NCI-H526 treated with DMSO at 0.1 percent for 48 hours (cell line): ENCODE measurements at places on chromosomes 5 and 9.

DNA sequence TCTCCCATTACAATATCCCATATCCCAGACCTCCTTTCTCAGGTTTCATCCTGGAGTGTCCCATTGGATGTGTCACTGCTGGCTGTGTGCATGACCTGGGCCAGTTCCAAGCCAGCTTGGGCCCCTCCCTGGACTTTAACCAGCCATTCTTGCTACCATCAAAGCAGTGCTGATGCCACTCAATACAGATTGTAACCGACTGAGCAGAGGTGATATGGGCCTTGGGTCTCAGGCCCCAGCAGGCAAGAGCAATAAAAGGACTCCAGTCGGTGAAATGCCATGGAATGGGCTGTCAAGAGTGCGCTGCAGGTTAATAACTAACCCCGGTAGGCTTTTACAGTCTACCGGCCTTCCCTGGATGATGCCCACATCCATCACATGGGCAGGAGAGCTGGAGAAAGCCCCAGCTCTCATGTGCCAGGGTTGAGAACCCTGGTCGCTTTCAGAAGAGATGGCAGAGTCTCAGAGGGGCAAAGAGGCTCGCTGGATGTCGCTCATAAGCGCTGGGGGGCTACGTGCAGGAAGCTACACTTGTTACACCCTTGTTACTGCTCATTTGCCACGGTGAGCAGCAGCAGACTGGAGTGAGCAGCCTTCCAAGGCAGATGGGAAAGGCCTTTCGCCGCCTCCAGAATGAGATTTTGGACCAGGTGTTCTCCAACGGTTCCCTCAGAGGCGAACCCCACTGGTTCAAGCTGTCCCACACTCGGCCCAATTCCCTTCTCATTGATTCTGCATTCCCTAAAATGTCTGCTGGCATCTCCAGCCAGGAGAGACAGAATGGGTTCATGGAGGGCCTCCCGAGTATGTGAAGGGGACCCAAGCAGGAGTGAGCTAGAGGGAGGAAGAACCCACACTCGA is 13.2 kb downstream of the EPB41L4B start:
- DNase-seq, result no peak

- no peak for DNase-seq
Observed at GRCh38 chr9:97059626-97060025, 20.7 kb upstream of the CTSV start.

DNA sequence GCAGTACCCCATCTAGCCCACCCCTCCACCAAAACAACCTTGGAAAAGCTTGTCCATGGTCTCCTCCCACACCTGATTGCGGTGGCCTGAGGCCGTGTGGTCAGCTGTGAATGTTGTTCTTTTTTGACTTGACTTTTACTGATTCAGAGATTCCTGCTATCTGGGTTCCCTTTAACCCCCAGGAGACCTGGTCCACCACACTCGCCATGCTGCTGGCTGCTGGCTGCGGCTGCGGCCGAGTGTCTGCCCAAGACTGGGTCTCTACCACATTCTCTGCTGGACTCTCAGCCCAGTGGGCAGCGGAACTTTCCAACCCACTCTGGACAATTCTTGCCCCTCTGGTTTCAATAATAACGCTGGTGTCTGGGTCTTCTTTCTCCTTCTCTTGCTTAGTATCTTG is 28.4 kb downstream of the FGF1 start:
- DNase-seq, result no peak

GRCh38 chr9:16516891-16517290 is 353.6 kb downstream of the BNC2 start:
- no peak for DNase-seq

DNA sequence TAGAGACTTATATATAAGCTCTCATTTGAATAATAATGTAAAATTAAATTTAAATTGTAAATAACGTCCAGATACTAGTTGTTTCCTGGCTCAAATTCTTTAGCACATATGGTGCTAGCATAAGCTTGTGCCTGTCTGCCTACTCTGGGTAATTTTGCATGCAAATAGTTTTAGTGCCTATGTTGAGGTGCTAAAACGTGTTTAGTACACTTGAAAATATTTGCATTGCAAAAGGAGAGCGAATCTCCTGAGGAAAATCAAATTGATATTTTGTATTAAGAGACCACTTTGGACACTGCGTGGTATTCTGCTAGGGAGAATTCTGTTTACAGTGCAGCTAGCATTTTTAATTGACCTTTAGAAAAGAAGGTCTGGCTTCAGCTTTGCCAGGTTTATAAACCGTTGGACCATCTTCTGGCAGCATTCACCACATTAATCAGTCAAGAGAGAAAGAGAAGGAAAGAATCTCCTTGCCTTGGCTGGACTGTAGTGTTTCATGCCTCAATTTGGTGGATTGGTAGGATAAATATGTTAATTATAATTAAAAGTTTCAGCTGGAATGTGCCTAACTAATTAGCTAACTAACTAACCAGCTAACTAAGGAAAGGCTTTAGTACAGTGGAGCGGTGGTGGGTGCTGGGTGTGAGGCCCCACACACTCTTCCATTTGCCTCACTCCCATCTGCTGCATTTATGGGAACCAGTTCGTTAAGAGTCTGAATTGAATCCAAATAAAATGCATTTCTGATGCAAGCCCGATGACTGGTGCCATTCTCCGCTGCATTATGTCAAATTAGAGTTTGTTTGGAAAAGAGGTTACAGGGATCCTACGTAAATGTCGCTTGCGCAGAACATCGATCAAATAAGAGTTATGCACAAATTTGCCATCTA is 150.1 kb upstream of the MPDZ start:
- DNase-seq, result peak; percentile 63

DNA sequence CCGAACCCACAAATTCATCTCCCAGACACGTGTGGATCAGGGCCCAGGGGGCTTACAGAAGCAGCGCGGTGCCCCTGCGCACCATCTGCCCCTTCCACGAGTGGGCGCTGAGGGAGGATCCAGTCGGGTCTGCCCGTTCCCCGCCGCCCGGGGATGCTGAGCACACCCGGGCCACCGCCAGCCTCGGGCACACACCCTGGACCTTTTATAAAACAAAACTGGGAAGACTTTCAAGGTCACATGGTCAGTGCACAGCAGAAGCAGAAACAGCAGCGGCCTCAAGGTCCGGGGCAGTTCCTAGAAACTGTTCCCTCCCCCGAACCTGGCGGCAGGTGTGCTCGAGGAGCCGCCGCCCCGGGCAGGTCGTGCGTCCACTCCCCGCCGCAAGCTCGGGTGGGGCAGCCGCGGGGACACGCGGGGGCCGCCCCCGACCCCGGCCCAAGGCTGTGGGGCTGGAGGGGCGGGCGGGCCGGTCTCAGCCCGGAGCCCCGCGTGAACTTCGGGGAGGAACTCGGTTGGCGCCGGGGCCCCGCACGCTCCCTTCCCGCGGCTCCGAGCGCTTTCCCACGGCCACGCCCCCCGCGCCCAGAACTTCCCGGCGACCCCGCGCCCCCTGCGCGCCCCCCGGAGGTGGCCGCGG is 633 bp upstream of the PPP1R26 start:
- no peak for DNase-seq

GRCh38 chr5:16510098-16510497 is 44.5 kb upstream of the ZNF622 start:
- DNase-seq, result no peak

DNA sequence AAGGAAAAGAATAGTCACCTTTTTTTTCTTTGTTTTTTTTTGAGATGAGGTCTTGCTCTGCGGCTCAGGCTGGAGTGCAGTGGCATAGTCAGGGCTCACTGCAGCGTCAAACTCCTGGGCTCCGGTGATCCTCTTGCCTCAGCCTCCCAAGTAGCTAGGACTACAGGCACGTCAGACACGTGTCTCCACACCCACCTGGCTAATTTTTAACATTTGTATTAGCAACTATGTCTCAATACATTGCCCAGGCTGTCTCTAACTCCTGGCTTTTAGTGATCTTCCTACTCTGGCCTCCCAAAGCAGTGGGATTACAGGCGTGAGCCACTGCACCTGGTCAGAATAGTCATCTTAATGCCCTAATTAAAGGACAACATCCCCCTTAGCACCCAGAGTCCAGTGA is 54.4 kb upstream of the CTSL start:
- DNase-seq, result no peak

GRCh38 chr5:155274484-155274883 is 260.9 kb downstream of the KIF4B start:
- DNase-seq, result no peak

- DNase-seq, result no peak
Observed at GRCh38 chr5:147818290-147818689, 13.2 kb downstream of the SPINK1 start.

GRCh38 chr9:134346840-134347583 is 20.8 kb downstream of the RXRA start:
- no peak for DNase-seq

- DNase-seq, result no peak
Observed at GRCh38 chr5:31235381-31235780, 41.9 kb downstream of the CDH6 start.

DNA sequence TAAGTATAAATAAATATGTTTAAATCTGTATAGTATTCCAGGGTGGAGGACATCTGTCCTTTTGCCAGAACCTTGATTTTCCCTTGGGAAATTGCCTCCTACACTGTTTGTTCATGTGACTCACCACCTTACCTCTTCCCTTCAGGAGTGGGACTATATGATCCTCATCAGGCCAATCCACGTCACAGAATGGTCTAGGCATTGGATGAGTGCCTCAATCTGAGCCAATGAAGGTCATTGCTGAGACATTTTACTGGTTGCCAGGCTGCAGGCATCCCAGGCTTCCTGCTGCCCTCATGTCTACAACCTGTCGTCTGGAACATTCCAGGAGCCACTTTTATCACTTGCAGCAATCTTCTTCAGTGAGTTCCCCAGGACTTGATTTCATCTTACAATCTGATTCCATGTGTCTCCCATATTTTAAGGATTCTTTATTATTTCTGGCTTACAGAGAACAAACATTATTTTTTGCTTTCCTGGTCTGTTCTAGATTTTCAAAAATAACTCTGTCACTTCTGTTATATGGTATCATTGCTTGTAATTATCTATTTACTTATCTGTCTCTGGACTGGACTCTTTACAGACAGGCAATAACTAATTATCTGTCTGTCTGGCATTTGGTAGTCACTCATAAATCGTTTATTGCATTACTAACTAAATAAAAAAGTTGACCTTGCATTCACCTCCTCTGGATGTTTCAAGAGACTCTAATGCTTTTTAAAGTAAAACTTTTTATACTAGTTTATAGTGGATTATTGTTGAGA is 107.3 kb upstream of the APC start:
- DNase-seq, result no peak

DNA sequence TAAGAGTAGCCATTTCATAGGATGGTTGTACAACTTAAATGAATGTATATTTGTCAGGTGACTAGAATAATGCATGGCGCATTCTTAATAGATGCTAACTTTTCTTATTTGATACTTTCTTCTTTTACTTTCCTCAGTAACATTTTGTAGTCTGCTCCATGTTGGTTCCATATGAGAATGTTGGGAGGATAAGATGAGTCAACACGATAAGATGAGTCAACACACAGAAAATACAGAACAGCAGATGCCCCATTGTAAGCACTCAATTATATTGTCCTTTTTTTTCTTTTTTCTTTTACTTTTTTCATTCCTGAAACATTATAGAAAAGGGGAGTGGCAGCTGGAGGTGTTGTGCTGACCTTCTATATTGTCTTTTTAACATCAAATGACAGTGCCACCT is 92.3 kb upstream of the SPATA31C2 start:
- DNase-seq, result no peak

DNA sequence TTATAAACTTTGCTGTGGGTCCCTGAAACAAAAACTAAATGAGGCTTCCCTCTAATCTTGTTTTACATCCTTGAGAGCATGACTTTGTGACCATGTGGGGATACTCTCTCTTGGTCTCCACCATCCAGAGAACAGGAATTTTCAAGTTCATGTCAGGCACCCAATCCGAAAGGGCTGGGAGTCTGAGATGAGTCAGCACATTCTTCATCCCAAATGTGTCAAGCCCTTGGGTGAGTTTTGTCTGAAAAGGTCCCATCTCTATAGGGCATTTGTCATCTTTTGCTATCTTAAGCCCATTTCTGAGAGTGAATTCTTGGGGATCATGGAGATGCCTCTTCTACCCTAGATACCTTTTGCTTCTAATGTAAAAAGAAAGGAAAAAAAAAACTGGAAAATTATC is 26.9 kb upstream of the RAPGEF6 start:
- DNase-seq, result no peak

DNA sequence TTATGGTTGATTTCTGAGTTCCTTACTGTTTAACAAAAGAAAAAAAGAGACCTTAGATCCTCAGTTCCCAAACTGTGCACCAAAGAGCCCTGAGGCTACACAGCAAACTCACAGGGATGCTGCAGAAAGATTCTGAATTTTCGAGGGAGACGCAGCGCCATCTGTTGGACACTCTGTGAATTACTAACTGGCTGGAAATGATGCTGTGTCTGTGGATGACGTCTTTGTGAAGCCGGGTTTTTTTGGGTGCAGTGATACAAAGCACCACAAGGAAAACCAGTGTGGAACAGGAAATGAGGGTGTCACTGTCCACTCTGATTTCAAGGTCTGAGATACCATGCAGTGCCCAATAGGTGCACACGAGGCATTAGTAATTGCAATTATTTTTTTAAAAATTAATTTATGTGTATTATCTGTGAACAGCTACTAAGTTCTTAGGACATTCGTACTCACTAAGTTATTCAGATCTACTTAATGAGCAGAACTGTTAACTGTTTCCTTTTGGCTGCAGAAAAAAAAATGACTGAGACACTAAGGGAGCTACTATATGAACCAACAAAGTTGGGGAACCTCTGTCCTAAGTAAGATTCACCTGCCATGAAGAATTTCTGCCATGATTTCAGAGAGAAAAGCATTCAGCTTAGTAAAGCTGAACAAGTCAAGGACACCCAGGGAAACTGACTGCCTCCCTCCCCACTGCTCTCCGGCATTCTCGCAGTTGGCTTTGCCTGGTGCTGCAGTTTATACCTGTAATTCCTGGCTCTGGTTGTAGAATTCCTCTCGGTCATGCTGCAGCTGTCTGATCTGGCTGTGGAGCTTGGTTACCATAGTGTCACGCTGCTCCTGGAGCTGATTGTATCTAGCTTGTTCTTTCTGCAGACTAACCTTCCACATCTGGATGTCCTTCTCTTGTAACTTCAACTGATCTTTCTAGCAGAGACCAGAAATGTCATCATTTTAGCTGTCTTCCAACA is 23.4 kb downstream of the SPACA9 start:
- DNase-seq, result peak; percentile 30

DNA sequence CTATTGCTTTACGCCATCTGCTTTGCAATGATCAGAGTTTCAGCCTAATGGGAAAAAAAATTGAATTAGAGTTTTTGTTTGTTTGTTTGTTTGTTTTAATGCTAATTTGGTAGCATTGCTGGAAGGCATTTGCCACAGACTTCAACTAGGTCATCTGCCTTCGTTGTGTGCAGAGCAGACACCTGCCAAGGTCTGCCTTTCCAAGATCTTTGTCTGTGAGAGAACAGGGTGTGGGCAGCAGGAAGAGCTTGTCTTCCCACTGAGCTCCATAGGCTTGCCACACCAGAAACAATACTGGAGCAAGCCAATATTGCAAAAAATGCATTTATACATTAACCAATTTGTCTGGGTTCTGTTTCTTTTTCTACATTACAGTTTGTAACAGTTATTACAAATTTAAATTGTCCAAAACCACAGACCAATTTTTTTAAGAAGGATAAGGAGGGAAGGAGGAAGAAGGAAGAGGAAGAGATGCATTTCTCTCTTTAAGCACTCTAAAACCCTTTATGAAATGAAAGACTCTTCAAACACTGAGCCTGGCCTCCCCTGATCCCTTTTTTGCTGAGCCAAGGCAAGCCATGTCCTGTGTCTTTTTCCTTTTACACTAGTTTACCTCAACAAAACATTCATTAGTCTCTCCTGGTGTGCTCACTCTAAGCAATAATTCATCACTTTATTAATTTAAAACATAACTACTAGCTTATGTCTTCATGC is 210.5 kb downstream of the SNX18 start:
- DNase-seq, result no peak

- no peak for DNase-seq
Observed at GRCh38 chr9:101705135-101705661, 33.2 kb downstream of the GRIN3A start.

GRCh38 chr5:55324815-55325418 is 17.1 kb downstream of the MTREX start:
- DNase-seq, result no peak
